ENCODE measurements at places on chromosomes 7 and 10. TPM values are rescaled to one million over a fixed set of nuclear protein-coding genes. Genes with fewer than 3 reads are reported as not detected.
A peak's percentile ranks its signal among the peaks of the same experiment; 100 is the strongest.

- no peak overlapping the region for H3K4me3 ChIP-seq
- H3K4me1 ChIP-seq: no peaks in the 10 kb centered on the region
- no peaks in the 10 kb centered on the region for H3K36me3 ChIP-seq
- H3K27ac ChIP-seq: no peak overlapping the region
- H3K27me3 ChIP-seq: no peaks in the 10 kb centered on the region
Observed at GRCh38 chr7:4265066-4265465, 417.0 kb upstream of the FOXK1 start.

- DNase-seq: peak; percentile 39
- peaks cover 20% of the 10 kb centered on the region for H3K4me1 ChIP-seq
Observed at GRCh38 chr10:101986624-101986971, 69.4 kb downstream of the ARMH3 start.

DNA sequence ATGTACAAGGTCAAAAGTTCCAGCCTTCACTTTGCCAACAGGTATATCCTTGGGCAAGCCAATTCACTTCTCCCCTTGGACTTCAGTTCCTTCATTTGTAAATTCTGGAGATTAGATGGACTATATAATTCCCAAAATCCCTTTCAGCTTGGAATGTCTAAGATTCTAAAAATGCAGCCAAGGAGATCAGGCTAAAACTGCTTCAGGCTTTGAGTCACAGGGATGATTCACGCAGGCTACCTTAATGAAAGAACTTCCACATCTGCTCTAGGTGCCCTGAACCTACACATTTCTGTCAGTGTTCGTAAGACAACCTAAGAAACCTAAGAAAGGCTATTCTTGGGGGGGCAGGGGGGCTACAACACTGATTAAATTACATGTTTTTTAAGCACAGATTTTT lies 7.1 kb downstream of the CPVL start:
- no peaks in the 10 kb centered on the region for H3K36me3 ChIP-seq
- no peak for DNase-seq
- H3K4me3 ChIP-seq: no peak overlapping the region
- H3K4me1 ChIP-seq: no peaks in the 10 kb centered on the region
- no peak overlapping the region for H3K27ac ChIP-seq
- H3K27me3 ChIP-seq: no peaks in the 10 kb centered on the region

GRCh38 chr7:102395592-102395872 lies 631 bp upstream of the PRKRIP1 start:
- peaks cover 14% of the 10 kb centered on the region for H3K4me1 ChIP-seq
- peak overlapping the region; percentile 51 for H3K27ac ChIP-seq
- DNase-seq: no peak
- H3K36me3 ChIP-seq: peaks cover 38% of the 10 kb centered on the region

The TAS2R38 gene
- total RNA-seq: not detected
